AG10803 (cell line): ENCODE measurements at places on chromosomes 2 and 18.
A peak's percentile ranks its signal among the peaks of the same experiment; 100 is the strongest.

- no peak for DNase-seq
Observed at GRCh38 chr18:8503248-8503647, 106.0 kb upstream of the RAB12 start.

DNA sequence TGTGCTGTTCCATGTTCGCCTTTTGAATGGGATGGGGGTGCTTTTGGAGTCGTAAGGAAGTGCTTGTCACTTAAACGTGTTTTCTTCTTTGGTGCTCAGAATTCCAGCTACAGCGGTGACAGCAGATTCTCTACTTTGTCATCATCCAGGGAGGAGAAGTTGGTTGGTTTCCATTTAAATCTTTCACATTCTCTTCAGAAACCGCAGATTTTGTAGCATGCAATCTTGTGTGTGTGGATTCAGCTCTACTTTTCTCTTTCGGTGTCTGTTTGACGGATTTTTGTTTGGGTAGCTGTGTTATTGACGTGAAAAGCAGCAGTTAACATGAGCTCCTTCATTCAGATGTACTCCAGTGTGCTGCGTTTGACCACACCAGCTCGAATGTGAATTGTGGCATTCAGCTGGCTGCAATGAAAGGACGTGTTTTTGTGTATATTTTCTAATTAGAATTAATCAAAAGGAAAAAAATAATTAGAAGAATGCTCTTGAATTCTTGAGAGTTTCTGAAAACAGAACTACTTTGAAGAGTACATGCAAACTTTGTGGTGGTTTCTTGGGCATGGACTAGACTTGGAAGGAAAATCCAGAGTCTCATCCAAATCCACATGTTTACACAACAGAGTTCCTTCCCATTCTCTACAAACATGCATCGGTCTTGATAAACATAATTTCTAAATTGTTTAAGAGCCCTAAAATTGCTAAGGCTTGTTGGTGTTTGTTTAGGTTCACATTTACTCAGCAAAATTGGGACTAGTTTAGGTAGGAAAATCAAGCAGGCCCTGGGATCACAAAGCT is 68.7 kb upstream of the RBM44 start:
- peak; percentile 89 for DNase-seq

GRCh38 chr2:173357346-173357745 is 2.7 kb downstream of the CDCA7 start:
- DNase-seq: no peak

GRCh38 chr2:239049421-239050251 is 201.8 kb downstream of the TWIST2 start:
- peak; percentile 28 for DNase-seq

DNA sequence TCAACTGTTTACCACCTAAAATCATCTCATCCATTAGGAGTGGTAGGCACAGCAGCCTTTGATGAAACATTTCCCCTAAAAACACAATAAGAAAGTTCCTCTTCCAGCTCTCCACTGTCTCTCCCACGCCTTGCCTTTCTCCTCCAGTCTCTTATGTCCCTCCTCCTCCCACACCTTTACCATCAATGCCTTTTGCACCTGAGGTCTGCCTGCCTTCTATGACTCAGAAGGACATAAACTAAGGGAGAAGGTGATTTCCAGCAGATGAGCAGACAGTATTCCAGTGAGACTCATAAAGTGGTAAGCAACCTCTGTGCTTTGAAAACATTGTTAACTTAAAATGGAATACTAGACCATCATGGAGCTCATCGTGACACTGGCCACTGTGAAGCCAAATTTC is 34.2 kb upstream of the NDUFV2 start:
- DNase-seq: no peak

GRCh38 chr2:31171142-31171541 is 32.9 kb upstream of the GALNT14 start:
- no peak for DNase-seq
